ENCODE measurements at places on chromosomes 16 and 17.

DNA sequence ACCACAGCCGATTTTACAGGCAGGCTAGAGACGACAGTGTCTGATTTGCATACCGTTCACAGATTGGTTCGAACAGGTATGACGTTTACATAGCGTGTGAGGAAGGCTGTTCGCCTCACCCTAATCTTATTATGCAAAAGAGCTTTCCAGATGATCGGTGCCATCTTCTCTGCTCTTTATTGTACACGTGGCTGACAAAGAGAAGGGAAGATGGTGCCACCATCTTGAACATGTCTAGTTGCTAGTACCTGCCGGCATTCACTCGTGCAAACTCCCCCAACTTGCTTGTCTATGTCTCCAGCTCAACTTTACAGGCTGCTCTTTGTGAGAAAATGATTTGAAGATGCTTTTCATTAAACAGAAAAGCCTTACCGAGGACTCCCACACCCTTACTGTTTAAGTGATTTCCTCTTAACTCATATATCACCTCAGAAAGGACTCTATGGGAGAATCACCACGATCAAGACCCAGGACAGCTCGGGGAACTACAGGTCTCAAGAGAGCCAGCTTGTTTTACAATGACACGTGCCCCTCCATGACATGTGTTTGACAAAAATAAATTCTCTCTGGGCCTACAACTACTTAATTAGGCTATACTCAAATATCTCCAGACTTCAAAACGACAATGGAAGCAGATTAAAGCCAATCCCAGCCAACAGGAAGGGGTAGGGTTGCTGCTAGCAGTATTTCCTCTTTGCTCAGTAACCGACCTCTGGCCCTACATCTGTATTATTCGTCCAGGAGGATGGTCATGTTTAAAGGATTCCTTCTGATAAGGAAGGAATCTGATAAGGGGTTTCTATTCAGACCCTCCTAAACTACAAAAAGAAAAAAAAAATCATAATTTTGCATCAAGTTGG is 480.6 kb downstream of the TMEM114 start:
- DNase-seq, result no peak

GRCh38 chr16:2811703-2812471 is 5.2 kb upstream of the PRSS21 start:
- DNase-seq, result no peak

DNA sequence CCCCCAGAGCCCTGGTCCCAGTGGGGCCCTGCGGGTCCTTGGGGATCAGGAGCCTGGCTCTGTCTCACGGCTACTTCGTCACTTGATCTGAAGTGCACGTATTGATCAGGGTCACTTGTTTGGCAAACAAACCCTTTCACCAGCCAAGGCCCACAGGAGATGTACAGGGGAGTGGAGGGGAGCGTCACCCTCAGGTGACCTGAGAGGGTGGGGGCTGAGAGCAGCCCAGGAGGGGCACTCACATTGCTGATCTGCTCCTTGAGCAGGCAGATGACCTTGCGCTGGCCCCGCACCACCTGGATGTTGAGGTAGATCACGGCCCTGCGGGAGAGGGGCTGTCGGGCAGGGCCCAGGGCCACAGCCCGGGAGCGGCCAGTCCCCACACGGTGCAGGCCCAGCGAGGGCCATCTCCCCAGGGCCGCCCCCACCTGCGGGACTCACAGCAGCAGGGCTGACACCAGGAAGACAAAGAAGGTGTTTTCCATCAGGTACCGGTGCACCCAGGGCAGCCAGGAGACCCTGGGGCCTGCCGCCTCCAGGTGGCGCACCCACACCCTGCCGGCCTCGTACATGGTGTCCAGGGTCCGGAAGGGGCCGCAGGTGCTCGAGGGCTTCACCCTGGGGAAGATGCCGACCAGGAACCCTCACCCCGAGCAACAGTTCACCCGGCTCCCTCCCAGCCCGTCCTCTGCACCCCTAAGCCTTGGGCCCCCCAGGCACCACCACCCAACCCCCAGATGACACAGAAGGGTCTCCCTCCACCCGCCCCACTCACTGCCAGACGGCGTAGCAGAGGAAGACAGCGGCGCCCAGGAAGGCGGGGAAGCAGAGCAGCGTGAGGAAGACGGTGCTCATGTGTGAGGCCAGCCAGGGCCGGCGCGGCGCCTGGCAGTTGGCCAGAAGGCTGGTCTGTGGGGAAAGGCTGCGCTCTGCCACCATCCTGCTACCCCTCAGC is 11.3 kb downstream of the TMC6 start:
- peak; percentile 92 for DNase-seq

- DNase-seq, result no peak
These were observed 57.3 kb downstream of the CDC27 start for GRCh38 chr17:47131761-47132160.

GRCh38 chr17:83125515-83126274 is 46.3 kb downstream of the METRNL start:
- no peak for DNase-seq

GRCh38 chr17:32936894-32937500 is 9.0 kb downstream of the TMEM98 start:
- DNase-seq, result peak; percentile 30

- DNase-seq, result peak; percentile 25
These were observed 27.4 kb downstream of the CEP95 start for GRCh38 chr17:64534187-64534586.

GRCh38 chr17:36849871-36850348 is 87.4 kb upstream of the LHX1 start:
- peak; percentile 32 for DNase-seq

DNA sequence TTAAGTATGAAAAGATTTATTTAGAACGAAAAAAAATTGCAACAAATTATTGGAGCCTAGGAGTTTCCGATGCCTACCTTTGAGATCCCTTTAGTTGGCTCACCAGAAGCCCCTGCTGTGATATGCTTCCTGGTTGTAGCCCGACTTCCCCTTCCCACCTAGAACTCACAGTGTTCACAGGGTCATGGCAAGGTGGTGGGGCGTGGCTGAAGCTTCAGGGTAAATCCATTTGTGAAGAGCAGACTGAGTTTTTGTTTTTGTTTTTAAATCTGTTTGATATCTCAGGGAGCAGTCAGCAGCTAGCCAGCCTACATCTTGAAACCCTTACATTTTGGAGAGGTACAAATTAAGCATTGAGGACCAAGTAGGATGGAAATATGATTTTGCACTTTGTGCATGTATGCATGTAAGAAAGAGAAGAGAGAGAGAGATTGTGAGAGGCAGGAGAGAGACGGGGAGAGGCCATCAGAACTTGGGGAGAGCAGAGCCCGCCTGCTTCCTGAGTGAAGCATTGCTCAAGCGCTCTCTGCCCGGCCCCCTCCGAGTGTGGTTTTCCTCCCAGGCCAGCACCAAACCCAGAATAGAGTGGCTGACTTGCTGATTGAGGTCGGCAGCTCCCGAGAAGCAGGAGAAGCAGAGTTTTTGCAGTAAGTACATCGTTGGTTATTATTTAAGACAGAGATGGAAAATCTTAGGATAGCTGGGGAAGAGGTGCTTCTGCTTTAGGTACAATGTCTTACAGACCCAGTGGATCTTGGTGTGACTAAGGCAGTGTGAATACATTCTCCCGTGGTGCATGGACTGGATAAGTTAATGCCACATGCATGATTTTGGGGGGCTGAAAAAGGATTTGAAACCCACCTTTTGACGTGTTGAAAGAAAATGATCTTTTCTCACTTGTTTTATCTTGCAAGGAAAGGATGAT is 64.2 kb downstream of the SPECC1 start:
- no peak for DNase-seq

DNA sequence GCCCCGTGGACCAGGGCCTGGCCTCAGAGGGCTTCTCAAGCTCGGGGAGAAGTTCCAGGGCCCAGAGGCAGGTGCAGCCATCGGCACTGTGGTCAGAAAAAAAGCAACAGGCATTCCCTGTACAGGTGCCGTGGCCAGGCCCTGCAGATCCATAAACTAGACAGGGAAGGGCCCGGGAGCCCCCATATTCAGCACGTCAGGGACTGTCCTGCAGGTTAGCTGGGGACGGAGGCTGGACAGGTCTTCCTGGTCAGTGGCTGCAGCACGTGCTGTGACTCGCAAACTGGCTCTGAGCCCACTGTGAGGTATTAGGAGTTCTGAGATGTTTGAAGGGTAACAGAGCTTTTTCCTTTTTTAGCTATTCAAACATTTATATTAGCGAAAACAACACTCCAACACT is 15.0 kb upstream of the C16orf95 start:
- no peak for DNase-seq

DNA sequence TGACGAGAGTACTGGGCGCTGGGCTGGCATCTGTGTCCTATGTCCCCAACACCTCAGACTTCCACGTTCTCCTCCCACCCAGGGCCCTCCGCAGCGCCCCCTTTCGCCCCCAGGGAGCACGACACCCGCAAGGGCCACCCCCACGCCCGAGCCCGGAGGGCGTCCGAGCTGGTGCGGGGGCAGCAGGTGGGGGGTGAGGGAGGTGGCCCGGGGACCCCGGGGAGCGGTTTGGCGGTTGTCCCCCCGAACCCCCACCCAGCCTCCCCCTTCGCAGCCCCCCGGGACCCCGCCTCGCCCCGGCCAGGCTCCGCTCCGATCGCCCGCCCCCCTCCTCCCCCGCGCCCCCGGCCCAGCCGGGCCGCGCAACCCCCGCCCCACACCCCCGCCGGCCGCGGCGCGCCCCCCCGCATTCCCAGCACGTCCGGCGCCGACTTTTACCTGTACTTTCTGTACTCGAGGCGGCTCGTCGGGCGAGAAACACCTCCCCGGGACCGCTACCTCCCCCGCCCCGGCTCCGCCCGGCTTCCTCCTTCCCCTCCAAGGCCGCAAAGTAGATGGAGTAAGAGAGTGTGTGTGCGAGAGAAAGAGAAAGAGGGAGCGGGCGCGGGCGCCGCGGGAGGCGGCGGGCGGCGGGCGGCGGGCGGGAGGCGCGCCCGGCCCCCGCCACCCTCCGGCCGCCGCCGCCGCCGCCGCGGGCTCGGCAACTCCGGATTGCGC is 901 bp downstream of the CDYL2 start:
- DNase-seq, result peak; percentile 22
